ENCODE measurements at places on chromosomes 5 and 9. TPM values are rescaled to one million over a fixed set of nuclear protein-coding genes. Genes with fewer than 3 reads are reported as not detected.

DNA sequence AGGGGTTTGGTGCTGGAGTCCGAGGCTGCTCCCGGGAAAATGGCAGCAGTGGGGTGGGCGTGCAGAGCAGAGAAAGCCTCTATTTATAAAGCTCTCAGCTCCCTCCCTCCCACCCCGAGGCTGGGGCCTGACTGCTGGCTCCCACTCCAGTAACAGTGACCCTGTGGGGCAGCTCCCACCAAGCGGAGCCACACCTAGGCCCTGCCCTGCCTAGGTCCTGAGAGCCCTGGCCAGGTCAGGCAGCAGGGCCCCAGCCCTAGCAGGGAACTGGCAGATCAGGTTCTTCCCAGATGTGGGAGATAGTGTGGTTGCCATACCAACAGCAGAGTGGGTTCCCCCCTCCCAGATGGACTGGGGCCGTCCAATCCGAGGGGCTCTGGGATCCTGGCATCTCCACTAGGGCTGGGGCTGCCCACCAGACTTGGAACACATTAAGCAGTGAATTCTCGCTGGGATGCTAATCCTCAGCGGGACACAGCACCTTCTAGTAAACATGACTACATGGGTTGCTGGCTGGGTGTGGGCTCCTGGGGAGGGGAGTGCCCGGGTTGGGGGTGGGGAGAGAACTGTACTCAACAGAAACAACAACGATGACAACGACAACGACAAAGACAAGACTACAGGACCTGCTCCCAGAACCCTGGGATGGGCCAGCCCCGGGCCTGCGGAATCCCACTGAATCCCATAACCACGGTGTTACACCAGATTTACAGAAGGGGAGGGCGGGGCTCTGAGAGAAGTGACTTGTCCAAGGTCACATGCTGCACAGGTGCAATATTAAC lies 1.5 kb downstream of the SH3GLB2 start:
- DNase-seq = no peak

- DNase-seq = no peak
These were observed 330.8 kb upstream of the RFX3 start for GRCh38 chr9:3856592-3856991.

DNA sequence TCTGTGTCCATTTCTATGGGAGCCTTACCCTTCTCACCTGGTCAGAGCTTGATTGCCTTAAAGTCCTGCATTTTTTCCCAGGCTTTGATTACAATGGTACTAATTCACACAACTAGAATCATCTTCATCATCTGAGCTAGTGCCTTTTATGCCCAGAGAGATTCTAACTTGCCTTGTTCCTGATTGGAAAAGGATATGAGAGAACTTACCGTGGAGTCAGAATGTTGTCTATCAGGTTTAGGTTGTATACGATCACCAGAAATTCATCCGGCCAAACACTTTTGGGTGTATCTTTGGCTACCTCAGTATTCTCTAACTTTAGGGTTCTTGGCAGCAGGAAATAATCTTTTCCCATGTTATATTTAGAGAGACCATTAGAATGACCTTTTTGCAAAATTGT lies 71.7 kb downstream of the AOPEP start:
- no peak for DNase-seq

GRCh38 chr5:142900927-142901326 lies 130.8 kb downstream of the ARHGAP26 start:
- no peak for DNase-seq

DNA sequence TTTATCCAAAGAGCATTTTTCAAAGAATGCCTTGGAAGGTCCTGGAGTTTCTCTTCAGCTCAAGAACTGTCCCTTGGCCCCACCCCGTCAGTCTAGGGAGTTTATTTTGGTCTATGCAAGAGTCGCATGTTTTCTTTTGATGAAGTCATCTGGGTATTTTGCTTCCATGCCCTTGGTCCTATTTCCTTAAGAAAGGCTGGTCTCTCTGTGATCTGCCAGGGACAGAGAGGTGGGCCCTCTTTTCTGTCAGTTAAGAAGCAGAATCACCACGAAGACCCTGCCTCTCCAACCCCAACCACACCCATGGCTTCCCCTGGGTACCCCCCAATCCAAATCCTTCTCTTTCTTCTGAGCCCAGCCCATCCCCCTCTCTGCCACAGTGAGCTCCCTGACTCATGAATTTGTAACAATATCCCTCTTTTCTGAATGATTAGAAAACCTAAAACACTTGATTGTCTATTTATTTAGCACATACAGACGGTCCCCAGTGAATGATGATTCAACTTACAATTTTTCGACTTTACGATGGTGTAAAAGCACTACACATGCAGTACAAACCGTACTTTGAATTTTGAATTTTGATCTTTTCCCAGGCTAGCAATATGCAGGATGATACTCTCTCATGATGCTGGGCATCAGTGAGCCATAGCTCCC lies 163.5 kb upstream of the ADRA1B start:
- no peak for DNase-seq

DNA sequence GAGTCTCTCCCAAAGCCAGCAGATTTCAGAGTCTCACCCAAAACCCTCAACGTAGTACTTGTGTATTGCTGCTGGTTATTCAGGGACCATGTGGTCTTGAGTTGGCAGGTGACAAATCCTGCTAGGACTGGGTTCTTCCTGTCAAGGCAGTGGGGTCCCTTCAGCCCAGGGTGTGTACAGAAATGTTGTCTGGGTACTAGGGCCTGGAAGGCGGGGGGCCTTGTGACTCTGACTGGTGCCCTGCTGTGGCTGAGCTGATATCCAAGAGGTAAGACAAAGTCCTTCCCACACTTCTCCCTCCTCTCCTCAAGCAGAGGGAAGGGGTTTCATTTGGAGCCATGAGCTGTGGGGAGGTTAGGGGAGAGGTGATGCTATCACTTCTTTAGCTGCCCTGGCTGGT lies 58.8 kb downstream of the GABRA6 start:
- DNase-seq = no peak

DNA sequence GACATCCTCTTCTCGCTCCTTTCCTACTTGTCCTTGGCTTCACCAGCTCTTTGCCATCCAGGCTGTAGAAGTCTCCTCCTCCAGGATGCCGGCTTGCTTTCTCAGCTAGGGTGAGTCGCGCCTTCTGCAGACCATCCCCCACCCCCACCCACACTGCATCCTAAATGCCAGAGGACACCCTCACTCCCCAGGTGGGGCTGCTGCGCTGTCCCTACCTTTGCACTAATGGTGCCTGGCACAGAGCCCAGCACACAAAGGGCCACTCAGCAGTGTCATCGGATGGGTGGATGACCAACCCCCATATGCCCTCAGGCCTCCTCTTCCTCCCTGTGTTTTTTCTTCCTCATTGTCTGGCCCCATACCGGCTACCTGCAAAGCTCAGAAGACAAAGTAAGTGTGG lies 14.8 kb downstream of the IL9 start:
- no peak for DNase-seq

DNA sequence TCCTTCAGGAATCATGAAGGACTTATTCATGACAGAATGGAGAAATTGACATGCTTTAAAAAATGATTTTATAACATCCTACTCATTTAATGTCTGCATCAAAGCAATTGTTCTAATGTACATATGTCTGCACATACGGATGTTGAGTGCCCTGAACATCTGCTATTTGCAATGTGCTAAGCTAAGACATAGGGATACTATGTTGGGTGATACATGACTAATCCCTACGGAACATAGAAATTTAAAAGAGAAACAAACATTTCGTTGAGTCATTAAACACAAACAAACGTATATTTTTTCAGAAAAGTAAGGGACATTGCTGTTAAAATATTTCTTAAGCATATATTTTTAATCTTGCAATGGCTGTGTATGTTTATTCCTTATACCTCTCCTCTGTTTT lies 686.5 kb upstream of the ADAMTS16 start:
- DNase-seq = no peak

GRCh38 chr5:151002250-151002649 lies 18.1 kb upstream of the GPX3 start:
- no peak for DNase-seq

DNA sequence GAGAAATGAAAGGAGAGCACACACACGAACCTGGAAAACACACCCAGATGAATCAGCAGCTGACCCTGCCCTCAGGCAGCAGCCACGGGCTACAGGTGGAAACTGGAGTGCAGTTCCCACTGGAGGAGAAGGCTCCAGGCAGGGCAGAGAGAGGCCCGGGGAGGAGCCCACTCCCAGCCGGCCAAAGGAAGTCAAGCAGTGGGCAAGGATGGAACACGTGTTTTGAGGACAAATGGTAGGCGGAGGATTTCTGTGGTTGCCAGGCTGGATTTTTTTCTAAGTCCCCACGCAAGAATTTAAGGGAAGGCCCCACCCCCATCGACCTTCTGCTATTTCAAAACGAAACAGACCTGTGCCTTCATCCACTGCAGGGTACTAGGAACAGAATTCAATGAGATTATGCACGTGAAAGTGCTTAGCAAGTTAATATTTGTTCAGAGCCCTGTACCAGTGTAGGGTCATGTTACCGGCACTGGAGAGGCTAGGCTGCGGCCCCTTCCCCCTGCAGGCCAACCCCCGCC lies 6.8 kb downstream of the EPB41L4B start:
- no peak for DNase-seq

DNA sequence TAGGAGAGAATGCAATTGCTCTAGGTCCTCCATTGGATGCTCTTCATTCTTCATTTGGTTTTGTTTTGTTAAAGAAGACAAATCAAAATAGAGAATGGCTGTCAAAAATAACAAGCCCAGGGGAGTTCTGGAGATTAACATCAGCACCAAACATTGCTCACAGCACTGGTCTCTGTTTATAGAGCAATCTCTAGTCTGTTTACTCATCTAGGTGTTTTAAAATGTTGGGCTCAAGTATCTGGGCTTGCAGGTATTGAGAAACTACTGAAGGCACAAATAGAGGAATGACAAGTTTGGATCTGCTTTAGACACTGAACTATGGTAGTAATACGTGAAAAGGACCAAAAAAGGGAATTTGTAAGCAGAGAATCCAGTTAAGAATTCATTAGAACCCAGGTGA lies 77.0 kb upstream of the TMC1 start:
- DNase-seq = no peak

DNA sequence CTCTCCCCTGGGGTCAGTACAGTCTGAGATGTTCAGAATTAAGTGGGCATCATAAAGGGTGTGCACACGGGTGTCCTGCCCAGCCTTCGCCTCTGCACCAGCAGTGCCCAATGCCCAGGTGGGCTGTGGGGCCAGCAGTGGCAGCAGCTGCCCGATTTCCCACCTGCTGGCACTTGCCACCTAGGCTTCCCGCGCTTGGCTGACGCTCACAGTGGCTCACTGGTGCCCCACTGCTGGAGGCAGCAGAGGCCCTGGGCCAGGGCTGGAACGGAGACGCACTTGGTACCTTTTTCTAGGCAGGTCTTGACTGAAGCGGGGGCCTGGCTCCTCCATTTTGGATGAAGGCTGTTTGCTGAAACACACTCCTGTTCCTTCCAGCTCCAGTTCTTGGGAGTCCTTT lies 17.0 kb downstream of the MRNIP start:
- DNase-seq = no peak

- no peak for DNase-seq
These were observed 33.9 kb upstream of the MAN2A1 start for GRCh38 chr5:109655841-109656240.

- DNase-seq = no peak
These were observed 282.6 kb downstream of the ZNF608 start for GRCh38 chr5:124463851-124464250.

- no peak for DNase-seq
These were observed 29.1 kb downstream of the F2RL2 start for GRCh38 chr5:76594107-76594506.

DNA sequence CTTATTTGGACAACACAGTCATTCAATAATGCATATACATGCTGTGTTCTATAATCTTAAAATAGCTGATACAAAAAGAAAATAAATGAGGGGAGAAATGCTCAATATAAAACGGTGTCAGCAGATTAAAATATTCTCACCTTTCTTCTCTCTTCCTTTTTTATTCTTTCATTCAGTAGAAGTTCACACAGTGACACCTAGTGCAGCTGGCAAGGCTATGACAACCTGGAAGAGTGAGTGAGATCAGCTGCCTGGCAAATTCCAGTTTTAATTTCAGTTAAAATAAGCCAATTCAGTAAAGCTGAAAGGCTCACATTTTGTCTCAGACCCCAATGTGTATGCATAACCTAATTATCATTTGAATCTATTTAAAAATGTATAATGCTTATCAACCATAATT lies 150.3 kb downstream of the RASEF start:
- DNase-seq = no peak

GRCh38 chr5:107878661-107879060 lies 207.9 kb upstream of the EFNA5 start:
- DNase-seq = no peak

DNA sequence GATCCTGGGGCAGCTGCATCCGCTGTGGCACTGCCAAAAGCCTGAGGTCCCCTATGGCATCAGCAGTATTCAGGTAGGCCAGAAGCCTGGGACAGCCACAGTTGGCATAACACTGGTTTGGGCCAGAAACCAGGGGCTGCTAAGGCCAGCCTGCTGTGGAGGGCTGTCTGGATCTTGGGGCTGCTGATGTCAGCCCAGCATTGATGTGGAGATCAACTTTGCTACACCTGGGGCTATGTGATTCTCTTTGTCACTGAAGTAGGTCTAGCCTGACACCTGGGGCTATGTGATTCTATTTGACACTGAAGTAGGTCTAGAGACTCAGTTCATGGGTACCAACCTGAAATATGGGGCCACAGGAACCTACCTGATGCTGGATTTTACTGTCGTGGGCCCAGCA lies 411.5 kb downstream of the RASEF start:
- DNase-seq = no peak

- no peak for DNase-seq
These were observed 714.0 kb downstream of the SEMA5A start for GRCh38 chr5:8831854-8832253.

DNA sequence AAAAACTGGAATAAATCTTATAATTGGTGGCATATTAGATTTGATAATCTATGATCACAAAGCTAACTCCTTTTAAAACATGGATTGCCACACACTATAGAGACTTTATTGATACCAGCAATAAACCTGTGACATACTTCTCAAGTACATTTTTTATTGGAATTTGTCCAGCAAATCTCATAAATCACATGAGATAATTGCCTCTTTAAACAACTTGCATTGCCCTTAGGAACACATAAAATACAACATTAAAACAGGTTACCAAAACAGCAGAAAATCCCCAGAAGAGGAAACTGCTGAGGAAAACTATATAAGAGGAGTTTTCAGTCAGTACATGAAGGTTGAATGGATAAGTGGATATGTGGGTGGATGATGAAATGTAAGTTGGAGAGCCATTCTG lies 124.6 kb downstream of the SNCAIP start:
- no peak for DNase-seq

The CCT5 gene
- 610 TPM for total RNA-seq

The CMYA5 gene
- total RNA-seq = 2.8 TPM

The RMI1 gene
- total RNA-seq = 3.4 TPM

The CNTFR gene
- total RNA-seq = not detected

The FRRS1L gene
- total RNA-seq = 0.69 TPM

The CTXN3 gene
- total RNA-seq = not detected

The UNC5A gene
- total RNA-seq = 1.2 TPM

The OR2S2 gene
- not detected for total RNA-seq

The RNF208 gene
- total RNA-seq = 1.5 TPM

The LCN6 gene
- total RNA-seq = not detected

The NDOR1 gene
- total RNA-seq = 26.9 TPM

The GFPT2 gene
- total RNA-seq = 2.4 TPM

The C5orf58 gene
- total RNA-seq = not detected

The SLC27A6 gene
- not detected for total RNA-seq

The IFNA2 gene
- total RNA-seq = not detected

The ALDOB gene
- not detected for total RNA-seq

Data from epithelial cell of proximal tubule (primary cell).